CD8-positive, alpha-beta memory T cell (primary cell): ENCODE measurements at places on chromosomes 3 and 15. TPM values are rescaled to one million over a fixed set of nuclear protein-coding genes. Genes with fewer than 3 reads are reported as not detected.

- H3K4me1 ChIP-seq, result no peaks in the 10 kb centered on the region
- no peaks in the 10 kb centered on the region for H3K27me3 ChIP-seq
- H3K27ac ChIP-seq, result no peak overlapping the region
- H3K36me3 ChIP-seq, result no peaks in the 10 kb centered on the region
These were observed 22.1 kb upstream of the TOP2B start for GRCh38 chr3:25686766-25687165.

RETNLB gene
- total RNA-seq, result not detected

DNA sequence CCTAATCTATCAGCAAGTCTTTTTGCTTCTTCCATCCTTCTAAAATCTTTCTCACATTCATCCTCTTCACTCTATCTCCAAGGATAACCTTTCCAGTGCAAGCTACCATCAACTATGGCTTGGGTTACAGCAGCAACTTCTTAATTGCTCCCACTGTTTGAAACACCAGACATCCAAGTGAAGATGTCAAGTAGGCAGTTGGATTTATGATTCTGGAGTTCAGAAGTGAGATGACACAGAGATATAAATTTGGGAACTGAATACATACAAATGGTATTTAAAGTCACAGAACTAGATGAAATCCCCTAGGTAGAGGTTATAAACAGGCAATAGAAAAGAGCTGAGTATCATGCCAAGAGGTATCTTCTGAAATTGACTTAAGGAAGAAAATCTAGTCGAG is 3.7 kb downstream of the UBR1 start:
- no peak overlapping the region for H3K27ac ChIP-seq
- DNase-seq, result no peak
- H3K27me3 ChIP-seq, result no peaks in the 10 kb centered on the region
- H3K36me3 ChIP-seq, result peaks cover 4% of the 10 kb centered on the region
- peaks cover 39% of the 10 kb centered on the region for H3K4me1 ChIP-seq

GRCh38 chr15:71649894-71650293 is 160.5 kb upstream of the NR2E3 start:
- H3K27ac ChIP-seq, result no peak overlapping the region
- no peak overlapping the region for H3K4me3 ChIP-seq
- no peaks in the 10 kb centered on the region for H3K4me1 ChIP-seq
- H3K27me3 ChIP-seq, result no peaks in the 10 kb centered on the region

SI gene
- total RNA-seq, result not detected

WNT5A gene
- not detected for total RNA-seq

DNA sequence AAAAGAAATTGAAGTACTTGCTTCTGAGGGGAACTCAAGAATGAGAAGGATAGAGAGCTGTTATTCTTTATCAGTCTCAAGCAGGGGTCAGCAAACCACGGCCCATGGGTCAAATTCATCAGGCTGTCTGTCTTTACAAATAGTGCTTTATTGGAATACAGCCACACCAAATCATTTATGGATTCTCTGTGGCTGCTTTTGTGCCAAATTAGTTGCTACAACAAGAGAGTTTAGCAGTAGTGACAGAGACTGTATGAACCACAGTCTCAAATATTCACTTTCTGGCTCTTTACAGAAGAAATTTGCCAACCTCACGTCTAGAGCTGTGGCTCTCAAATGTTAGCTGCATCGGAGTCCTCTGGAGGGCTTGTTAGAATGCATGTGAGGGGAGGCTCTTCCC is 258.0 kb upstream of the RARB start:
- H3K27me3 ChIP-seq, result no peaks in the 10 kb centered on the region
- no peaks in the 10 kb centered on the region for H3K36me3 ChIP-seq
- H3K4me1 ChIP-seq, result no peaks in the 10 kb centered on the region
- no peak overlapping the region for H3K4me3 ChIP-seq
- no peak for DNase-seq

GRCh38 chr15:69391046-69391757 is 22.9 kb upstream of the KIF23 start:
- no peak overlapping the region for H3K4me3 ChIP-seq
- no peaks in the 10 kb centered on the region for H3K36me3 ChIP-seq
- peaks cover 5% of the 10 kb centered on the region for H3K4me1 ChIP-seq
- H3K27me3 ChIP-seq, result no peaks in the 10 kb centered on the region
- H3K27ac ChIP-seq, result no peak overlapping the region

LIPC gene
- 0.28 TPM for total RNA-seq

DNA sequence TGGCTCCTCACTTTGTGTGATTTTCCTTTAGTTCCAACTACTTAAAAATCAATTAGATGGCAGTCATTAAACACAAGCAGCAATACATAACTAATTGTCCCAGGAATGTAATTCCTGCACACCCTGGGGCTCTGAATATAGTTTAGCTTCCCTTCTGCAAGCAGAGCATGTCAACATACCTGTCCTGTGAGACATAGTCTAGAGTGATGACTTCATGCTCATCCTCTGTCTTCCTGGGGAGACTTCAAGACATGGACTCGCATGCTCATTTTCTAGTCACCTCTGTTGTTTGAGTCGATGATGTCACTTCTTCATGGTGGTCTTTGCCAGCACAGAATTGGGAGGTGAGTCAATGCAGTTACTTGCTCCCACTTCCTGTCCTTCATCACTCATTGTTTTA is 15.7 kb downstream of the C3orf52 start:
- no peak for DNase-seq
- H3K4me3 ChIP-seq, result no peak overlapping the region
- no peaks in the 10 kb centered on the region for H3K4me1 ChIP-seq
- no peak overlapping the region for H3K27ac ChIP-seq

FETUB gene
- total RNA-seq, result not detected

GRCh38 chr3:83523470-83524073 is 1435.2 kb upstream of the CADM2 start:
- no peak overlapping the region for H3K4me3 ChIP-seq
- no peak for DNase-seq
- H3K27me3 ChIP-seq, result no peaks in the 10 kb centered on the region
- no peak overlapping the region for H3K27ac ChIP-seq

DNA sequence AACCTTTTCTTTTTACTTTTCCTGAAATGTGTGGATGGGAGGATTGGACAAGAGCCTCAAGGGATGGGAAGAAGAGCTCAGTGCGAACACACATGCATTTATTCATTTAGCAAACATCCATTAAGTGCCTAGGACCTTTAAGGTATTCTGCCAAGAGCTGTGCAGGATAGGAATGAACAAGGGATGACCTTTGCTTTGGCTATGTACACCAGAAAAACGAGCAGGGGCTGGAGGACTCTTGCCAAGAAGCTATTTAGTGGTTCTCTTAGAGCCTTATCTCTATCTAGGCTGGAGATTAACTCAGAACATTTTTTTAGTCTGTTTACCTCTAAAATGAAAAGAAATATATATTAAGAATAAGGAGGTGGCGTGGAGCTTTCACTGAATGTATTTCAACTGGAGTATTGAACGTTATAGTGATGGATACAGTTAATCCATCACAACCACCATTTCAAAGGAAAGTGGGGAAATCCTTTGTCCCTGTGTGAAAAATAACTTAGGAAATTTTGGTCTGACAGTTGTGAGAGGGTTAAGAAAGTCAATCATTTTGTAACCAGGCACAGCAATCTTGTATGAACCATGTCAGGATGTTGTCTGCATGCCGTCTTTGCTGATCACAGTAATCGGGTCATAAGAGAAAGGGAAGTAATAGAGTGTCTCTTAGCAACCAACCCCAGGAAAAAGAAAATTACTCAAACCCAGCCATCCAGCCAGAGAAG is 279.0 kb downstream of the LPP start:
- H3K27ac ChIP-seq, result no peak overlapping the region
- peaks cover 3% of the 10 kb centered on the region for H3K4me1 ChIP-seq
- DNase-seq, result no peak
- H3K27me3 ChIP-seq, result no peaks in the 10 kb centered on the region
- no peaks in the 10 kb centered on the region for H3K36me3 ChIP-seq
- H3K4me3 ChIP-seq, result no peak overlapping the region

GRCh38 chr3:58899159-58899952 is 150.5 kb downstream of the CFAP20DC start:
- H3K4me1 ChIP-seq, result peaks cover 6% of the 10 kb centered on the region
- no peaks in the 10 kb centered on the region for H3K36me3 ChIP-seq
- no peak for DNase-seq
- H3K4me3 ChIP-seq, result no peak overlapping the region
- H3K27me3 ChIP-seq, result no peaks in the 10 kb centered on the region

DNA sequence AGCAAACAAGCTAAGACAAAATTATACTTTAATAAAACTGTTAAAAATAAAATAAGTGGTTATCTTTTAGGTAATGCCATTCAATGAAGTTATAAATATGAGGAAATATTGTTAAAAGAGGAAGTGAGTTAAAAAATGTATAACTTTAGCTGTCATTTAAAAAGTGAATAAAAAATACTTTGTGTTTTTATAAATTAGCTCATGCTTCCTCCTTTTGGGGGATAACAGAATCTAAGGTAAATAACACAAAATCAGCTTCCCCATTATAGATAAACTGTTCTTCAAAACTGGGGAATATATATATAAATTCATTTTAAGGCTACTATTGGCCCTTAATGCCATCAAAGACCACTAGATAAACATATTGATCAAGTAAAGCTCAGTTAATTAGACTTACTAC is 113.7 kb upstream of the AADACL2 start:
- H3K4me1 ChIP-seq, result no peaks in the 10 kb centered on the region
- H3K4me3 ChIP-seq, result no peak overlapping the region

PDE8A gene
- 14.3 TPM for total RNA-seq

GRCh38 chr3:136518102-136518501 is 234.1 kb downstream of the STAG1 start:
- no peaks in the 10 kb centered on the region for H3K36me3 ChIP-seq
- no peak for DNase-seq
- H3K4me3 ChIP-seq, result no peak overlapping the region
- no peaks in the 10 kb centered on the region for H3K4me1 ChIP-seq

LDHAL6B gene
- not detected for total RNA-seq

DNA sequence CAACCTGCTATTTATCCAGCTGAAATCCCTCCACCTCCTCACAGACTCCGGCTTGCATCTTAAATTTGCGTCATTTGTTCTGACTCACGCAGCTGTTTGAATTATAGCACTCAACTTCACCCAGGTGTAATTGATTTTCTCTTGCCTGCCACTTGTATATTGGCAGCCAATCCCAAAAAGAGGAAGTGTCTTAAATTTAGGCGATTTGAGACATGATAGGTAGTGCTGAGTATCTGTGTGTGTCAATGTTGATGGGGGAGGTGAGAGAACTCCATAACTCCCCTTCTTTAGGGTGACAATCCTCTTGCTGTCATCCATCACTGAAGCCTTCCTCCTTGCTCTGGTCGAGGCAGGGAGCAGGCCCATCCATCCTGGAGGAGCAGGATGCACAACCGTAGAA is 77.2 kb upstream of the TPRG1 start:
- H3K27me3 ChIP-seq, result no peaks in the 10 kb centered on the region
- no peak overlapping the region for H3K27ac ChIP-seq
- no peaks in the 10 kb centered on the region for H3K36me3 ChIP-seq
- no peak for DNase-seq
- H3K4me1 ChIP-seq, result no peaks in the 10 kb centered on the region

FHIT gene
- total RNA-seq, result 4.2 TPM

GRCh38 chr15:74235962-74236361 is at the start of gene CCDC33:
TSS of gene CCDC33 (plus strand) at chr15:74236326. CDS start at chr15:74236720, 394 bp downstream.
- no peaks in the 10 kb centered on the region for H3K27me3 ChIP-seq
- no peak within 1 kb of the TSS for H3K27ac ChIP-seq
- no peaks in the 10 kb centered on the region for H3K36me3 ChIP-seq
- H3K4me3 ChIP-seq, result no peak within 1 kb of the TSS
- DNase-seq, result no peak
- no peaks in the 10 kb centered on the region for H3K4me1 ChIP-seq

DNA sequence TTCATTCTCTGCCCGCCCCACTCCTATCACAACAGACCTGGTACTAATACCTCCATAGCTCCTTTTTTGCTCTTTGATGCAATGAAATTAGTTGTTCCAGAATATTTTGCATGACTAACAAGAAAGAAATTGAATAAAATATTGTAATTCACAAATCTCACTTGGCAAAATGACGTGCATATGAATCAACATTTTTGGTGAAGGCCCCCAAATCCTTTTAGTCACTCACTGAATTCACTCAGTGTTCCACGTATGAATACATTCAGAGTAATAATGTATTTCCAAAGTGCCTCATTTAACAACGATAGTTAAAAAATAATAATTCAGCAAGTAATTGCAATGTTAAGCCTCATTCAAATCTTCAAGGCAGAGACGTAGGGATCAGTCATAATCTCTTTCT is 148.6 kb upstream of the STRIT1 start:
- H3K4me1 ChIP-seq, result no peaks in the 10 kb centered on the region
- H3K36me3 ChIP-seq, result no peaks in the 10 kb centered on the region
- H3K27ac ChIP-seq, result no peak overlapping the region
- no peak overlapping the region for H3K4me3 ChIP-seq

GABRR3 gene
- total RNA-seq, result not detected

GRCh38 chr3:121598564-121598963 is 5.4 kb downstream of the FBXO40 start:
- H3K27me3 ChIP-seq, result no peaks in the 10 kb centered on the region
- no peaks in the 10 kb centered on the region for H3K36me3 ChIP-seq
- no peaks in the 10 kb centered on the region for H3K4me1 ChIP-seq
- H3K27ac ChIP-seq, result no peak overlapping the region

GNAT1 gene
- not detected for total RNA-seq
